ENCODE measurements at places on chromosomes 6 and 20.

GRCh38 chr20:37829128-37829527 lies 73.8 kb upstream of the VSTM2L start:
- no peak for DNase-seq

GRCh38 chr20:46020555-46020954 lies 8.5 kb upstream of the SLC12A5 start:
- no peak for DNase-seq

GRCh38 chr20:37726971-37727956 lies 33.4 kb downstream of the CTNNBL1 start:
- no peak for DNase-seq

DNA sequence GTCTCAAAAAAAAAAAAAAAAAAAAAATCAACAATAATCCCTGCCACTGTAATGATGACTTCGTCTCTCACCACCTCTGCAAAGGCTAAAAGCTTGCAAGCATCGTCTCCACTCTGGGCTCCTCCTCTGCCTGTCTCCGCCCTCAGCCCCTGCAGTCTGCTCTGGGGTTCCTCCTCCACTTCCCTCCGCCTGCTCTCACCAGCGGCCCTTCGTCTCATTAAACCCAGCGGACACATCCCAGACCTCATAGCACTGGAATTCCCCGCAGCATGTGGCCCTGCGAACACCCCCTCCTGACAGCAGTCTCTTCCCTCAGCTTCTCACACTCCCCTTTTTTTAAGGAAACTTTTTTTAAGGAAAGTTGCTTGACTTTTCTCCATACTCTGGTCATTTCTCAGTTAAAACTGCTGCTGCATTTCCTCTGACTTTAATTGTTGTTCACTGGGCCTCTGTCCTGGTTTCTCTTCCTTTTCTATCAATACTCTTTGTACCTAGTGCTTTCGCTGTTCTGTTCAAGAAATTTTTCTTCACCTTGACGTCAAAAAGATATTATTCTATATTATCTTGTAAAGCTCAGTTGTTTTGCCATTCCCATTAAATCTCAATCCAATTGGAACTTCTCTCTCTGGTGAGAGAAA lies 70.9 kb upstream of the PLEKHG1 start:
- DNase-seq = no peak

GRCh38 chr6:73943411-73943810 lies 247.4 kb downstream of the CD109 start:
- DNase-seq = no peak

DNA sequence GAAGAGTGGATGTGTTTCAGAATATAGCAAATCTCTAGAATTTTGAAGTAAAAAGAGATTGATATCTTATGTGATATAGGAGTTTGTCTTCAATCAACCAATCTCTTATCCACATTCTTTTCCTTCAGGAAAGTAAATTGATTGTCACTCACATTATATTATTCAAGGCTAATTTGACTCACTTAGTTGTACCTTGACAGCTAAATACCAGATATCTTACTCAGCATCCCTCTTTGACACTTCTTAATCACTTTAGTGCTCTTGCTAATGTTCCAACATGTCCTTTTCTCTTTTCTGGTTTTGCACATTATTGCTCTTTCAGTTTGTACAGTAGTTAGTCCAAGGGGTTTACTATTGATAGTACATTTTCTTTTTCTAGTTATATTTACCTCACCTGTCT lies 286.9 kb upstream of the PTCHD4 start:
- no peak for DNase-seq

GRCh38 chr20:58251979-58252591 lies 23.6 kb upstream of the ANKRD60 start:
- DNase-seq = no peak

- DNase-seq = no peak
Observed at GRCh38 chr6:12401200-12401599, 111.0 kb downstream of the EDN1 start.

GRCh38 chr20:64029293-64030117 lies 6.5 kb upstream of the C20orf204 start:
- no peak for DNase-seq

- DNase-seq = no peak
Observed at GRCh38 chr20:53801609-53802370, 208.2 kb upstream of the ZNF217 start.

DNA sequence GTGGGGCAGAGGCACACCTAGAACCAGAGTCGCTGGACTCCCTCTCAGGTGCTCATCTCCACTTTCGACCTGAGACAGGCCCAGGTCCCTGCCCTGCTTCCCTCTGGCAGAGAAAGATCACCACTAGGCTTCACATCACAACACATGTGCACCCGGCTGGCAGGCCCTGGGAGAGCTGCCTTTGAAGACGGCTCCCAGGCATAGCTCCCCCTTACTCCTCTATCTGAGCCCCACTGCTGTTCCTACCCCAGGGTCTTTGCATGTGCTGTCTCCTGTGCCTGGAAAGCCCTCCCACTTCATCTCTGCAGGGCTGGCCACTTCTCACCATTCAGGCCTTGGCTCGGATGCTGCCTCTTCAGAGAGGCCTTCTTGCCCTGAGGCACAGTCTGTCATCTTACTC lies 89.2 kb downstream of the NOL4L start:
- DNase-seq = no peak

GRCh38 chr6:169513478-169514193 lies 188.2 kb downstream of the WDR27 start:
- no peak for DNase-seq

DNA sequence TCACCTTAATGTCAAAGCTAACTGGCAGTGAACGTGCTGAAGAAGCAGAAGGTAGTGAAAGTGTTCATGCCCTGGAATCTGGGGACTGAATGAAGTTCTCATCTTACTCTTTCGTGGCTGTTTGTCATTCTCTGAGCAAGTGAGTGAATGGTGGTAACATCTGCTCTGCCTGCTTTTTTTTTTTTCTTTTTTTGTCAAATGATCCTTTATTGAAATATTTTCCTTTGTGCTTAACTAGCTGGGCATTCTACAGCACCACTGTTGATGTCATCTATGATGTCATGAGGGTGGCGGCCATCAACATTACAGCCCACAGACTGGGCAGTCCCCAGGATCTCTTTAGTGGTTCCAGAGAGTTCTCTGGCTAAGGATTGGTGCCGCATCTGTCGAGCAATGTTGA lies 65.2 kb downstream of the RIN2 start:
- DNase-seq = no peak

- no peak for DNase-seq
Observed at GRCh38 chr20:59650418-59650817, 46.1 kb downstream of the PHACTR3 start.

GRCh38 chr6:19417713-19418112 lies 419.5 kb upstream of the ID4 start:
- DNase-seq = no peak

GRCh38 chr20:36035745-36036144 lies 67.4 kb downstream of the CNBD2 start:
- DNase-seq = no peak

GRCh38 chr20:19652591-19653026 lies 105.4 kb upstream of the RIN2 start:
- DNase-seq = no peak

DNA sequence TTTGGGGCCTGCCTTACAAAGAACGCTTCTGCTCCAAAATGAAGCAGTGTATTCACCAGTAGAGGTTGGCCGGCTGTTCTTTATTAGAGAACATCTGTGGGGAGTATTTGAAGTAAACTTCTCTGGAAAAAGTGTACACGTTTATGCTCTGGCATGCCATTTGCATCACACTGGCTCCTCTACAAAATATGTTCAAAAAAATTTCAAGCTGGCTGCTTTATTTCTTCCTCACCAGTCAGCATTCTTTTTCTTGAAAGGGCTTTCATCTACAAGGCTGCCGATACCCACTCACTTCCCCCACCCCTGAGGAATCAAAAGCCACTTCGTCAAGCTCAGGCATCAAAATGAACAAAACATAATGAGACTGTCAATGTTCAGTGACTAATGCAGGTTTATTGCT lies 294.1 kb downstream of the TFAP2B start:
- DNase-seq = no peak

- DNase-seq = no peak
Observed at GRCh38 chr6:44676826-44677433, 289.4 kb downstream of the CDC5L start.

GRCh38 chr6:31114541-31114878 lies at the start of gene PSORS1C1:
TSS of gene PSORS1C1 (plus strand) at chr6:31114800. CDS start at chr6:31129633, 14,833 bp downstream.
- DNase-seq = no peak

- no peak for DNase-seq
Observed at GRCh38 chr6:117498159-117498558, 15.7 kb downstream of the DCBLD1 start.

GRCh38 chr20:50608750-50609104 lies 82.6 kb downstream of the RIPOR3 start:
- no peak for DNase-seq

DNA sequence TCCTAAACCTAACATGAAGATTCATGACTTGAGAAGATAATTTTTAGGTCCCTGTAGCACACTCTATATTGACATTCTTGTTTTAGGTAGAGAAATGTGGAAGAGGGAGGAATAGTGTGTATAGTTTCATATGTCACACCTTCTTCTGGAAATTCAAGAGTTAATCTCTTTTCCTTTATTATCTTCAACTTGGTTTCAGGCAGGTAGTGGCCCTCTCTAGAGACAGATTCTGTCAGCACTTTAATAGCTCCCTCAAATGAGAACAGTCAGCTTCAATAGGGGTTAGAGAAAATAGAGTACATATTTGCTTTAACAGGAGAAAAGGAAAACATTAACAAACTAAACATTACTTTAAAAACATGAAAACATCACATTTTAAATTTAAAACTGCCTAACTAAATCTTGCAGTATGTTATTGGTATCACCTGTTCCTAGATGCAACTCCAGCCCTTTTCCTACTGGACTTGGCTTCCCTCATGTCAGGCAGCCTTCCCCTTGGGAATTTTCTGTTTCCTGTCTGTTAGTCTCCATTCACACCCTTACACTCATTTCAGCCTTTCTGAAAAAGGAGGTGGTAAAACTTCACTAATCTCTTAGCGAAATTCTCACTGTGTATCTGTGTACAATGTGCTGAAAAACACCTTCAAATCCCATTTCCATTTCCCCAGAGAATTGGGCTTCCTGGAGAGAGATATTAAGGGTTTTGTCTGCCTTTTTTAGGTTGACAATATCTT lies 192.3 kb upstream of the RNF217 start:
- no peak for DNase-seq

- no peak for DNase-seq
Observed at GRCh38 chr20:48751871-48752270, 75.9 kb downstream of the PREX1 start.

GRCh38 chr6:139542351-139542750 lies 167.9 kb upstream of the CITED2 start:
- DNase-seq = no peak

- DNase-seq = no peak
Observed at GRCh38 chr6:33248643-33248931, 23.1 kb downstream of the VPS52 start.

DNA sequence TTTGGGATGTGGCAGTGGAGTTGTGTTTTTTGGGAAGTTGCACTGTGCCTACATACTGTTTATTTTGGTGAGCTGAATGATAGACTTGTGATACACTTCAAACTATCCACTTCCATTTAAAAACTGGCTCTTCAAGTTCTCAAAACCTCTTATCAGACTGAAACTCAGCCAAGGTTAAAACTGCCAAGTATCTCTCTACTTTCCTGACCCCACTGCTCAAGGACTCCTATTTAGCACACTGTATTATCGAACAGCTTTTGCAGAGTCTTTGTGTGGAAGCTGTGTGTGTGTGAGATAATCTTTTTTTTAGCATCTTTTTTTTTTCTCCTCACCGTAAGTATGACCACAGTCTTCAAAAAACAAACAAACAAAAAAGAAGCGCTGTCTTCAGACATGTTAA lies 21.1 kb downstream of the STX11 start:
- no peak for DNase-seq

- DNase-seq = no peak
Observed at GRCh38 chr6:134122775-134123174, 70.4 kb upstream of the SLC2A12 start.

GRCh38 chr6:18062733-18063132 lies 59.7 kb downstream of the NHLRC1 start:
- no peak for DNase-seq

- no peak for DNase-seq
Observed at GRCh38 chr6:47075168-47075567, 33.0 kb upstream of the ADGRF1 start.

- no peak for DNase-seq
Observed at GRCh38 chr6:26452631-26453235, 5.0 kb upstream of the BTN2A1 start.

GRCh38 chr6:162222521-162222920 lies 505.0 kb downstream of the PRKN start:
- DNase-seq = no peak

- no peak for DNase-seq
Observed at GRCh38 chr6:139407718-139408222, 33.3 kb upstream of the CITED2 start.

DNA sequence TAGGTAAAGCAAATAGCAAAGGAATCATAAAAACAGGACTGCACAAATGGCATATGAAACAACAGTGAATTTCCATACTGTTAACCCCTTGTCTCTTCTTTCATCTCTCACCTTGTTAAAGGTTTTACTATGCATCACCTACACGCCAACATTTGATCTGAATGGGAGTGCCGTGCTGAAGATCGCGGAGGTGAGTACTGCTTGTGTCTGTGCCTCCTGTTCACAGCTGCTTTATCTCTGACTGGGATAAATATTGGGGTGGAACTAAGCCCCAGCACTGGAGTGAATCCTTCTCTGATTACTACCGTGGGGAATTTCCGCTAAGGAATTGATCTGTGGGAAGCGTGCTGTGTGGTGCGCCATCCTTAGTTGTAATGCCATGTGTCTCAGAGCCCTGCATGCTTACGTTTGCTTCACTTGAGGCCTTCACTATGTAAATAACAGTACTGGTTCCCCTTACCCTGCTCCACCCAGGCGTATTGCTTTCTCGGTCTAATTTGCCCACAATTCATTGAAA lies 11.4 kb upstream of the PBOV1 start:
- DNase-seq = no peak

DNA sequence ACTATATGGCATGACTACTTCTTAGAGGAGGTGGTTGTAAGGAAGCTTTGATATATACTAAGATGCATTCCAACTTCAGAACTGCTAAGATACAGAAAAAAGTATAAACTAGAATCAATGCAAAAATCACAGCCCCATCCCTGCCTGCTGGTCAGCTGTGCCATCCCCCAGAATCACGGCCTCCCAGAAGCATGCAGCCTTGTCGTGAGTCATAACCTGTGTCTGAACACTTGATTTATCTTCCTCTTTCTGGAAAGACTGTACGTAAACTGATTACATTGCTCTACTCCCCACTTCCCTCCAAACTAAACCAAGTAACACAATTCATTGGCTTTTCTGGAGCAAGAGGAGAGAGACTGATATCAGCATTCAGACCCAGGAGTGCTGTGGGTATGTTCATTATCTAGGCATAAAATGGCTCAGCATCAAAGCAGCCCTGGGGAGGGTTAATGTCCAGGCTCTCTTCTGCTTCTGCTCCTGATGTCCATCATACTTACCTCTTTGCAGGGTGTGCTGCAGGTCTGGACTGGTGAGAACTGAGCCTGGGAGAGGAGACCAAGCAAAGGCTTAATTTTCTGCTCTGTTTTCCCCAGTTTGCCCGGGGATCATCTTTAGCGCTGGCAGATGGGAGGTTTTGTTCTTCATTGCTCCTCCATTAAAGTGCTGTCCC lies 18.4 kb downstream of the SCP2D1 start:
- no peak for DNase-seq

GRCh38 chr6:142731611-142732010 lies 213.4 kb downstream of the HIVEP2 start:
- no peak for DNase-seq

GRCh38 chr20:21109144-21109543 lies 3.0 kb upstream of the LINC00237 start:
- no peak for DNase-seq

GRCh38 chr20:24649787-24650490 lies 180.5 kb downstream of the SYNDIG1 start:
- no peak for DNase-seq

- DNase-seq = peak; percentile 38
Observed at GRCh38 chr6:26234421-26235301, 130.3 kb upstream of the BTN3A2 start.

Measured in stimulated activated CD8-positive, alpha-beta memory T cell treated with anti-CD3 and anti-CD28 coated beads, Interleukin-12 subunit alpha, Interleukin-12 subunit beta, amount 100 ng/mL, for 4 hours (primary cell).